Osteocyte (in vitro differentiated cells): ENCODE measurements at places on chromosomes 7 and 10. TPM values are rescaled to one million over a fixed set of nuclear protein-coding genes. Genes with fewer than 3 reads are reported as not detected.

The CHRM2 gene
- total RNA-seq = 27.3 and 30.0 TPM in 2 replicates

The GPER1 gene
- total RNA-seq = 2.5 and 3.0 TPM in 2 replicates

DNA sequence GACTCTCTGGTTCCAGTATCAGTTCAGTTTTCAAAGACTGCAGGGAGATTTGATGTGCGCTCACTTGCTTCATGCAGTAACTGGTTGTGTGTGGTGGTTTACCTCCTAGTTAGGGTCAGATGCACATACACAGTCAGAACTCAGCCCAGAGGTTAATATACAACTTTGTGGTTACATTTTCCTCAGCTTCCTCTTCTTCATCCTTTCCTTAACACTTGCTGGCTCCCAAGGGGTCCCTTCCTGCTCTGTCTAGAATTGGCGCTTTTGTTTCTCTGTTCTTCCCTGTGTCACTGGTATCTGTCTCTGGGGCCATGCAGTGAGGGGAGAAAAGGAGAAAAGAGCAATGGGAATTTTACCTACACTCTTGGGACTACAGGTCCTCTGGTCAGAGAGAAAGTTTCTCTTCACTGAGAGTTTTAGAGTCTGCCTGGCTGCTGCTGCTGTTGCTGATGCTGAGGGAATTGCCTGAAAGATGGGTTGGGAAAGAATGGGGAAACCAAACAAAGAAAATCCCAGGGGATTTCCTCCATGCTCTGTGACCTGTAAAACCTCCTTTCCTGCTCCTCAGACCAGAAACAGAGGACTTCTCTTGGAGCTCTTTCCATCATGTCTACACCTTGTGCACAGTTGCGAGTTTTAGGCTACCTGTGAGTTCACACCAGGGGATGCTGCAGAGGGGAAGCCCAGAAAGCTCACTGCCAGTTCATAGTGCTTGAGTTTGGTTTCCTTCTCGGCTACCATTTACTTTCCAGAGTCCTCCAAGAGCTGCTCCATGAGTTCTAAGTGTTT is 74.6 kb downstream of the WDFY4 start:
- no peak overlapping the region for H3K4me3 ChIP-seq
- peak; percentile 57 for DNase-seq
- no peak overlapping the region for H3K27ac ChIP-seq
- no peaks in the 10 kb centered on the region for H3K36me3 ChIP-seq
- peaks cover 18% of the 10 kb centered on the region for H3K27me3 ChIP-seq

The GHRHR gene
- total RNA-seq = not detected in 2 replicates

The TSPAN33 gene
- 0.39 and 1.2 TPM in 2 replicates for total RNA-seq

- peaks cover 4% of the 10 kb centered on the region for H3K36me3 ChIP-seq
- no peaks in the 10 kb centered on the region for H3K27me3 ChIP-seq
- DNase-seq = no peak
- H3K4me1 ChIP-seq = peaks cover 36% of the 10 kb centered on the region
Observed at GRCh38 chr10:22644222-22644621, 70.2 kb downstream of the PIP4K2A start.

DNA sequence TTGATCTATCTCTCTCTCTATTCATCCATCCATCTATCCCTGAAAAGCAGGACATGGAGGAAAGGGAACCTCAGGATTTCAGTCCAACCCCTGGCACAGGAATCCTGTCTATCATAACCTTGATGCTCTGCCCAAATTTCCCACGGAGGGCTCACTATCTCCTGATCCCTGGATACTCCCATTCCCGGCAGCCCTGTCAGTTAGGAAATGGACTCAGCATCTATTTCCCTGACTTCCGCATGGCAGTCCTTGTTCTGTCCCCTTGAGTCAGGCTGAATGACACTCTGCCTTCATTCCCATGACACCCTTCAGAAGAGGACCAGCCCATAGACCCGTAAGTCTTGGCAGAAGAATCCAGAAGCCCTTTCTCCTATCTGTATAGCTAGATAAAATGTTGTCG is 77.7 kb downstream of the VWA2 start:
- H3K27me3 ChIP-seq = no peaks in the 10 kb centered on the region
- H3K36me3 ChIP-seq = peaks cover 2% of the 10 kb centered on the region
- H3K4me3 ChIP-seq = no peak overlapping the region
- DNase-seq = no peak
- H3K27ac ChIP-seq = no peak overlapping the region

- H3K4me3 ChIP-seq = no peak overlapping the region
- no peak for DNase-seq
- H3K36me3 ChIP-seq = no peaks in the 10 kb centered on the region
- no peak overlapping the region for H3K27ac ChIP-seq
- H3K27me3 ChIP-seq = no peaks in the 10 kb centered on the region
Observed at GRCh38 chr7:34299066-34299465, 359.0 kb upstream of the NPSR1 start.

- H3K27me3 ChIP-seq = no peaks in the 10 kb centered on the region
- peaks cover 26% of the 10 kb centered on the region for H3K36me3 ChIP-seq
- peaks cover 91% of the 10 kb centered on the region for H3K4me1 ChIP-seq
- peak; percentile 91 for DNase-seq
- peak overlapping the region; percentile 100 for H3K27ac ChIP-seq
Observed at GRCh38 chr7:101125989-101126650, 784 bp upstream of the SERPINE1 start.

The TSPAN15 gene
- 0.94 TPM in 1 of 2 replicates, not detected in the other for total RNA-seq

GRCh38 chr10:43427166-43427825 is 9.6 kb upstream of the ZNF487 start:
- no peaks in the 10 kb centered on the region for H3K36me3 ChIP-seq
- no peak for DNase-seq
- no peak overlapping the region for H3K4me3 ChIP-seq
- H3K4me1 ChIP-seq = no peaks in the 10 kb centered on the region
- no peak overlapping the region for H3K27ac ChIP-seq
- H3K27me3 ChIP-seq = no peaks in the 10 kb centered on the region

DNA sequence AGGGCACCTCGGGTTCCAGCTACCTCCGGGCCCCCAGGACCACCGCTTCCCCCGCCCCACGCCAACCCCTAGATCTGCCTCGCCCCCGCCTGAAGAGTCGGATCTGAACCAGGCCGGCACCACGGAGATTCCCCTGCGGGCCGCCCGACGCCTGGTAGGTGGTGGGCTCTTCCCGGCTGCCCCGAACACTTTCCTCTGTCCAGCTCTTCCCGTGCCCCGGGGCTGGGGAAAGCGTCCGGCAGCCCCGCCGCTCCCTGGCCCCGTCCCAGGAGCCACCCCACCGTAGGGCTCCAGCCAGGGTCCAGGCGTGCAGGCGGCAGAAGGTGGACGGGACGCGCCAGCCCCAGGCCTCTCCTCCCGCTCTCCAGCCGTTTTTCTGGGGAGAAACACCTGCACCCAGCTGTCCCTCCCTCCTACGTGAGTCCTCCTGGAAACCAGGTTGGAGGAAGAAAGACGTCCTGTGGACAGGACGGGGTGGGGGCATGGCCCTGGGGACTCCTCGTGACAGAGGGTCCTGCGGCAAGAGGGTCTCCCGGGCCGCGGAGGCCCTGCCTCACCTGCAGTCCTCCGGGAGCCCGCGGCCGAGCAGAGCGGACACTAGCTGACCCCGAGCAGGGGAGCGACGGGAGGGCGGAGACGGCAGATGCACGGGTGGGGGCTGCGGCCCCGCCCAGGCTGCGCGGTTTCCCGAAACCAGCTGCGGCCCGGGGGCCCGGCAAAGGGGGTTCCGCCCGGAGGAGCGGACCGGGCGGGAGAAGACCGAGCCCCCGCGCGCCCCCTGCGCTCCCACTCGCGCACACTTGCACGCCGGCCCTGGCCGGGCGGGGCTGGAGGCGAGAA is at the start of gene TMEM176B:
Gene TMEM176B (minus strand): TSS at position 624 of the 840 bp plus-strand sequence. CDS start 3,795 bp downstream, outside the sequence.
- no peak for DNase-seq
- H3K4me3 ChIP-seq = no peak within 1 kb of the TSS
- no peak within 1 kb of the TSS for H3K27ac ChIP-seq

DNA sequence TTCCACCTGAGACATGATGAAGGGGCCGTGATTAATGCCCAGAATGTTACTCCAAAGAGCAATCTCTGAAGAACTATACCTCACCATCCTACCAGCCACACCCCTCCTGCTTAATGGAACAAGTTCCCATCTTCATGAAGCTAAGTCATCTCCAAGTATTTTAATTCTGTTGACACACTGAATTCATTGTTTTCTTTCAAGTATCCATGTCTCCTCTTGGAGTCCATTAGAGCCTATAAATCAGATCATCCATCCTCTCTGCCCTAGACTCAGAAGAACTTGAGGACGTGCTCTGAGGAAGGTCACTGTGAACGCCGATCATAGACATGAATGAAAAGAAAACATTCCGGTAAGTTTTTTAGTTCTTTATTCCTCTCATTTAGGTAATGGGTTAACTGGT is 126.8 kb downstream of the RSU1 start:
- H3K4me1 ChIP-seq = no peaks in the 10 kb centered on the region
- no peak overlapping the region for H3K27ac ChIP-seq
- no peak overlapping the region for H3K4me3 ChIP-seq
- H3K36me3 ChIP-seq = peaks cover 11% of the 10 kb centered on the region
- DNase-seq = no peak
- H3K27me3 ChIP-seq = no peaks in the 10 kb centered on the region
